ENCODE measurements at places on chromosomes 7 and 10.

GRCh38 chr10:116105264-116105663 is 167.7 kb downstream of the GFRA1 start:
- DNase-seq, result no peak

DNA sequence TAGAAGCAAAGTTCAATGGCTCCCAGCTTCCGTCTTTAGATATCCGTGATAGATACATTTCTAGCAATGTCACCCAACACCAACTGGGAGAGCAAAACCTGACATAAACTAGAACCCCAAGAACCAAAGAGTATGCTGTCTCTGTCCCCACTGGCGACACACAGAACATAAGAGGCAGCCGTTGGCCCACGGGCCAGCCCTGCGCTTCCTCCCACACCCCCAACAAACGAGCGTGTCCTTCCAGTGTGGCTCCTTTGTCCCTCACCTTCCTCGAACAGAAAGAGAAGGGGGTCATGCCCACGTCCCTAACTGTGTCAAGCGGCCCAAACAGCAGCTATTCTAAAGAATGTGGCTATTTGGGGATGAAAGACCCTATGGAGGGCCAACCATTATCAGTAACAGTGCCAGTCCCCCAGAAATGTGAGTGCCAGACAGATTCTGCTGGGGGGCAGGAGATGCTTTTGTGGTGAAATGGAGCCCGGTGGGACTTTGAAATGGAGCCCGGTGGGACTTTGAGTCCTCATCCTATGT is 171.9 kb downstream of the USP6NL start:
- DNase-seq, result no peak

GRCh38 chr7:133190172-133190528 is 62.7 kb upstream of the EXOC4 start:
- no peak for DNase-seq

GRCh38 chr7:122887198-122887597 is 938 bp upstream of the CADPS2 start:
- no peak for DNase-seq

GRCh38 chr10:101060036-101060950 is 1.5 kb upstream of the KAZALD1 start:
- peak; percentile 90 for DNase-seq

GRCh38 chr7:11709196-11709595 is 122.8 kb downstream of the THSD7A start:
- no peak for DNase-seq

GRCh38 chr7:139991269-139991666 is 71.5 kb downstream of the PARP12 start:
- DNase-seq, result no peak

GRCh38 chr7:96388620-96389383 is 66.9 kb upstream of the SLC25A13 start:
- no peak for DNase-seq

- DNase-seq, result no peak
Observed at GRCh38 chr10:60944058-60944909, at the start of gene RHOBTB1. Gene RHOBTB1 (minus strand): TSS chr10:60944185. CDS start chr10:60911542, 32,643 bp downstream.

- no peak for DNase-seq
Observed at GRCh38 chr7:121330053-121330833, 1.4 kb downstream of the WNT16 start.

DNA sequence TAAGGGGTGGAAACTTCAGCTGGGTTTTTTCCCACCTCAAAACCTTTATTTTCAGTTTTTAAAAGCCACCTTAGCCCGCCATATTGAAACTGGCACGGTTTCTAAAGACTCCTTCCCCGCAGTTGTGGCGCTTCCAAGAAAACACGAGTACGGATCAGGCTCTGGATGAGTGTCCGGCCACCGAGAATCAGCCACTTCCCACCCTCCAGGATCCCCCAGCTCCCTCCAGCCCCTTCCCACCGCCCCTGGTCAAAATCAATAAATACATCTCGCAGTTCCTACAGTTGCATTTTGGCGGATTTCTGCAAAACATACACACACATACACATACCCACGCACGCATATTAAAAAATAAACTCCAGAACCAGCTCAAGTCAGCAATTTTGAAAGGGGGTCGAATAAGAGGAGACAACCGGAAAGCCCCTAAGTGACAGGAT is 1.1 kb downstream of the SFMBT2 start:
- DNase-seq, result peak; percentile 23

GRCh38 chr7:147774461-147774860 is 816.1 kb upstream of the C7orf33 start:
- no peak for DNase-seq

DNA sequence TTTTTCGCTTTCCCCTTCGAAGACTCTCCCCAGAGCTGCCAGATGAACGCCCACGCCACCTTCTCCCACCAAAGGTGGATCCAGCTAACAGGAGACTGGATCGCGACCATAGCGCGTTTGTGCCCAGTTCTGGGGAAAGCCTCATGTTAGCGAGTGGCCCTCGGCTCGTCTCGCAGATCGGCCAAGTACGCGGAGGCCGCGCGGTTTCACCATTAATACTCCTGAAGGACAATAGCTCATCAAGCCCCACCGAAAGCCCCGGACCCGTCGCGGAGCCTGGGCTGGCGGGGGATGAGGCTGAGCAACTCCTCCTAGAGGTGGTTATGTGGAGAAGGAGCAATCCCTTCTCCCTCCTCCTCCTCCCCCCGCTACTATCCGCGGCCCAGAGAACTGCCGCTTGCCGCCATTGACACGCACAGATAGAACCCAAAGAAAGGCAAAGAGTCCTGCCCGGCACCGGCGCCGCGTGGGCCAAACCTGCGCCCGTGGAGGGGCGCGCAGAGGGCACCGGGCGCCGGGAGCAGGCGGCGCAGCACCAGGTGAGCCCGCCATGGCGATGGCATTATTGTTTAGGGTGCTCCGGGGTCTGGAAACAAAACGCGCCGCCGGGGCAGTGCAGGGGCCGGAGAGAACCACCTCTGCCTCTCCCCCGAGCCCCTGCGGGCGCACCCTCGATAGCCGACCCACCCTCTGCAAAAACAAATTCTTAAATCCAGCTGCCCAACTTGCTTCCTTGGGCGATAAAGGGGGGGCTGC is at the start of gene MACROH2A2:
Gene MACROH2A2, plus strand, starts transcription at position 385 of the 756 bp plus-strand sequence. CDS start 22,813 bp downstream, outside the sequence.
- DNase-seq, result no peak

DNA sequence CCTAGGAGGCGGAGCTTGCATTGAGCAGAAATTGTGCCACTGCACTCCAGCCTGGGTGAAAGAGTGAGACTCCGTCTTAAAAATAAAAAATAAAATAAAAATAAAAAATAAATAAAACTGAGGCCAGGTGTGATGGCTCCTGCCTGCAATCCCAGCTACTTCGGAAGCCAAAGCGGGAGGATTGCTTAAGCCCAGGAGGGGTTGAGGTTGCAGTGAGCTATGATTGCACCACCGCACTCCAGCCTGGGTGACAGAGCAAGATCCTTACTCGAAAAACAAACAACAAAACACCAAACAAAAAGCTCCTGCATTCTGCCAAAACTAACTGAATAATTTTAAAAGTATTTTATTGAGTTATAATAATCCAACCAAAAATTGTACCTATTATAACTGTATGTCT is 36.2 kb downstream of the AGAP4 start:
- DNase-seq, result no peak

DNA sequence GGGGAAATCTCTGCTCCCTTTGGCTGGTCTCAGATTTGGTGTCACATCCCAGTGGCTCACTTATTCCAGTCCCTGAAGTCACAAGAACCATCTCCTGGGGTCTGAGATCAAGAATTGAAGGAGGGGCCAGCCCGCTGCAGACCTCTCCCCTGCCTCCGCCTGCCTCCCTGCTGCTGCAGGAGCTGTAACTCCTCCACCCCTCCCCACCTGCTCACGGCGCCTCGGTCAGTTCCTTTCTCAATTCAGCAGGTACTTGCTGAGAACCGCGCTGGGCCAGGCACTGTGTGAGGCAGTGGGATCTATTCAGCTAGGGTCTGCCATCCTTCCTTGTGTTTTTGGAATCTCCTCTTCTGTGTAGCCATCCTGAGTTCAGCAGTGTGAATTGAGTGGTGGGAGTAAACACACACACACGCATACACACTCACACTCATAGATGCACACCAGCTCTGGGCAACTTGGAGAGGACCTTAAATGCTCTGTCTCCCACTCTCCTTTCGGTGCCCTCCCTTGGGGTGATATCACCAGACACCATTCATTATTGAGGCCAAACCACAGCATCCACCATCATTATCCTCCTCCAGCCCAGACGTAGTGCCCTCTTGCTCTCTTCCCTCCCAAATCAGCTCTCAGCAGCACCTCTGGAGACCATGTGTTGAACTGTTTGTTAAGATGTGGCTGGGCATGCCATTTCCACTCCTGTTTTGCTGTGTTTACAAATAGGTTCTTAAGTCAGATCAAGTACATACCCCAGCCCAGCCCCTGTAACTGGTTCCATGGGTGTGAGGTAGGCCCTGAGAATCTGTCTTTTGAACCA is 22.0 kb upstream of the ANKRD2 start:
- DNase-seq, result no peak

GRCh38 chr10:121597504-121598262 is 561 bp downstream of the FGFR2 start:
- DNase-seq, result no peak

DNA sequence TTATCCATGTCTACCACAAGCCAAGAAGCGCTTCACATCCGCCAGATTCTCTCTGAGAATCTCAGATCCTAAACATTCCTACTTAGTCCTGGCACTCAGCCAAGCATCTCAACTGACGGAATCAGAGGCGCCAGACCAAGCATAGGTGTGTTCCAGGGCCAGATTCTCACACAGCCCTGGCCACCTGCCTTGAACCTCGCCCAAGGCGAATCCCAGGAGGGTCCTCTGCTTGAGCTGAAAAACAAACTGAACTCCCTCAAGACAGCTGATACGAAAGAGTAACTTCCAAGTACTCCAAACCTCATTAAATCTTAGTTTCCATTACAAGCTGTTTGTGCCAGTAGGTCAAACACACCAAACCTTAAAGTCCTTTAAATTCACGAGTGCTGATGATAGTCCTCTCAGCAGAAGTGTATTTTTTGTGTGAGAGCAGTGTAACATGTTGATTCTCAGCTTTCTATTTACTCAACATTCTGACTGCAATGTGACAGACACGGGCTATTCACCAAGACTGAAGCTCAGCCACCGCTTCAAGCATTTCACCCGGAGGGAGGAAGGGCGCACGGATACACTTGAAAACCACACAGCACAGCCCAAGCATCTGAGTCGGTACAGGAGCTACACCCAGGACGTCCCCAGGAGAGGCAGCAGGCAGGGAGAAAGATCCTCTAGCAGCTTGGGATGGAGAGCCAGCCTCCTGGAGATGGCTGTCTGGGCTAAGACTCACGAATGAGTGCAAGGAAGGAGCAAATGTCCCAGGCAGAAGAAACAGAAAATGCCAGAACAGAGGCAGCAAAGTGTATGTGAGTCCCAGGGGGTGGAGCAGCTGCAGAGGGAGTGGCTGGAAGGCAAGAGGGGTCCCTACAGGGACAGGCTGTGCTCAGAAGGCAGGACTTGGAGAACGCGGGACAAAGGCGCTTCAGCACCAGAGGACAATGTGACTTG is 6.0 kb downstream of the PARD3 start:
- DNase-seq, result no peak

- DNase-seq, result no peak
Observed at GRCh38 chr10:14698111-14698828, 76.4 kb downstream of the FAM107B start.
